T-helper 2 cell (primary cell): ENCODE measurements at places on chromosomes 2 and 18.
A peak's percentile ranks its signal among the peaks of the same experiment; 100 is the strongest.

- DNase-seq = no peak
These were observed 1605.3 kb upstream of the ACVR2A start for GRCh38 chr2:146239392-146240135.

DNA sequence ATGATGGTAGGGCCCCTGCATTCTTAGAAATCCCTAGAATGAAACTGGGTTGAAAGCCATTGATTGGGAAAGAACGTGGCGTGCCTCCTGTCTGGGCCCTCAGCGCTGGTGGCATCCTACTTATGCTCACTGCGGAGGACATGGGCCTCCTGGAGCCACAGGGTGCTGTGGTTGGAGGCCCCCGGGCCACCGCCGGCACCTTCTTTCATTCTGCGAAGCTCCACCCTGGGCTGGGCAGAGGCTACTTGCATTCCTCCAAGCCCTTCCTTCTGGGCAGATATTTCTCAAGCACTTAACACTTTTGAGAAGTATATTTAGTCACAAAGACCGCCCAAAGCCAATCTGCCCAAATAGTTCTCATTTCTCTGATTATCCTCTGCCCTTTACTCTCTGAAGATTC lies 311.9 kb downstream of the MYCN start:
- no peak for DNase-seq

GRCh38 chr2:61426267-61426897 lies 44.5 kb downstream of the USP34 start:
- DNase-seq = peak; percentile 52

GRCh38 chr2:6872394-6872793 lies 5.2 kb upstream of the RSAD2 start:
- no peak for DNase-seq

DNA sequence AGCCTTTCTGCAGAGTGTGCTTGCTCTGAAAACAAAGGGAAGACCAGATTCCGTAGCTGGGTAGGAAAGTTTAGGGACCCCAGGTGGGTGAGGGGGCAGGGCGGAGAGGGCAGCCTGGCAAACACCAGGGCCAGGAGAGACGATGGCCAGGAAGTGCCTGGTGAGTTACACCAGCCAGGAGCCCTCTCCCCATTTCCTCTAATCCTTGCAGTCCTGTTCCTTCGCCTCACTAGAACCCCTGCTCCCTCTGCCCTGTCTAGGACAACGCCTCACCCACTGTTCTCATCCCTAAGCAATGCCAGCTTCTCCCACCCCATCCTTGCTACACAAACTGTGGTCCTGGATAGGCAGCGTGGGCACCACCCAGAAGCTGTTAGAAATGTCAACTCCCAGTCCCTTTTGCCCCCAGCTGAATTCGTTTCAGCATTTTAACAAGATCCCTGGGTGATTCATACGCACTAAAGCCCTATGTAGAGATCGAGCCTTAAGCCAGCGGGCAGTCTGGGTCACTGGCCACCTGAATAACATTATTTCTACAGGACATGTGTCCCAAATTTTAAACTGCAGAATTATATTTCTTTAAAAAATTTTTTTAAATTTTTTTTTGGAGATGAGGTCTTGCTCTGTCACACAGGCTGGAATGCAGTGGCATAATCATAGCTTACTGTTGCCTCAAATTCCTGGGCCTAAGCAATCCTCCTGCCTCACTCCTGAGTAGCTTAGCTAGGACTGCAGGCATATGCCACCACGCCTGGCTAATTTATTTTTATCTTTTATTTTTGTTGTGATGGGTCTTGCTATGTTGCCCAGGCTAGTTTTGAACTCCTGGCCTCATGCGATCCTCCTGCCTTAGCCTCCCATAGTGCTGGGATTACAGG lies 10.9 kb downstream of the WIPF1 start:
- DNase-seq = no peak

GRCh38 chr18:62745089-62745751 lies 29.9 kb downstream of the PHLPP1 start:
- DNase-seq = no peak

DNA sequence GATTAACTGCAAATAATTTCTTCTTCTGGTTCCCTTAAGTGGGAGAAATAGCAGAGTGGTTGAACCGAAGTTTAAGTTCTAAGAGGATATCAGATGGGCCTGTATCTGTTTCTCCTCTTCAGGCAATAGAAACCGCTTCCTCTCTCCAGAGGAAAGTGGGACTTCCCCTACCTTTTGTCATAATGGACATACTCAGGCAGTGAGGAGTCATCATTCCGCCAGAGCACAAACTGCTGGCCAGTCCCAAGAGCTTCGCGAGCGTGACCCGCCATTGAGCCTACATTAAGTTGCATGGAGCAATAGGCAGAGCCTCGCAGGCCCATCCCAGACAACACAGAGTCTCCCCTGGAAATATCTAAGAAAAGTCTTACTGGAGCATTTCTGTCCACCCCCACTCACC lies 158.9 kb downstream of the LDLRAD4 start:
- no peak for DNase-seq

GRCh38 chr18:22791310-22791610 lies 141.9 kb upstream of the RBBP8 start:
- no peak for DNase-seq

GRCh38 chr18:75504469-75504868 lies 77.0 kb upstream of the SMIM21 start:
- DNase-seq = no peak

- DNase-seq = no peak
These were observed 148.7 kb downstream of the CABLES1 start for GRCh38 chr18:23283916-23284430.

DNA sequence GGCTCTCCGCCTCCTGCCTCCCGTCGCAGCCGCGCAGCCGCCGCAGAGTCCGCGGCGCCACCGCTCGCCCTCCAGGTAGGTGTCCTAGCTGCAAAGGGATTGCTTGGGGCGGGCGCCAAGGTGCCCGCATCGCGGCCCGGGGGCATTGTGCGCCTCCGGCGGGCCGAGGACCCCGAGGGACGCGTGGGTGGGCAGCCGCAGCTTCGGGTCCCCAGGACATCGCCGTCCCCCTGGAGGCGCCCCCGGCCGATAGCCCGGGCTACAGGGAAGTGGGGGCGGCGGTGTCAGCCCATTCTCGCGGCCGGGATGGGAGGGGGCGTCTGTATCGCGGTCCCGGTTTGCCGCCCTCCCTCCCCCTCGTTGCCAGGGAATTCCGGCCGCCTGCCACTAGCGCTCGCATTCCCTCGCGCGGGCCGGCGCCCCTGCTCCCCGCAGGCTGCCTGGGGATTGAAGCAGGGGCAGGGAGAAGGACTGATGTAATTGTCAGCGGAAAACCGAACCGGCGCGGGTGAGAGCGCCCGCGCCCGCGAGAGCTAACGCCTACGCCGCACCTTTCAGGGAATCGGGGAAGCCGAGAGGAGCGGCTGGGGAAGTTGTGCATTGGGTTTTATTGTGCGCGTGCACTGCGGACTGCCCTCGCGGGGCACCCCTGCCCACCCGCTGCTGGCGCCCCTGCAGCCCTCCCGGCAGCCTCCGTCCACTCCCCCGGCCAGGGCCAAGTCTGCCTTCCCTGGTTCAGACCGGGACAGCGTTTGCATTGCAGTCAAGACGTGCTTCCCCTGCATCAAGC lies 483 bp downstream of the OSBPL6 start:
- no peak for DNase-seq

- DNase-seq = no peak
These were observed 293.9 kb downstream of the KIAA1328 start for GRCh38 chr18:37122877-37123276.

DNA sequence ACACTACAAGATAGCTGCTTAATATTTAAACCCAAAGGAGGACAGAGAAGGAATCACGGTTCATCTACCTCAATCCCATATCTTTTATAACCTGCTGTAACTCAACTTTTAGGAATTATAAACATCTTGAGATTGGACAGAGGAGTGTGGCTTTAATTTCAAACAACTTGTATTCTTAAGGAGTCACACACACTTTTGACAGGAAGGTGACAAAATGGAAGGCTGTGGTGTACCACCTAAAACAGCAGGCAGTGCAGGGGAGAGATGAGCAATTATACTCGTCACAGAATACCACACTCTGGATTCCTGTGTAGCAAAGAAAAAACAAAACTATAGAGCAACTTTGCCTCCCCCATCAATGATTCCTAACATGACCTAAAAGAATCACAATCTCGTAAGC lies 194.8 kb downstream of the ZEB2 start:
- DNase-seq = no peak

- DNase-seq = no peak
These were observed 58.3 kb upstream of the MAPRE3 start for GRCh38 chr2:26911911-26912861.

- DNase-seq = no peak
These were observed 55.9 kb downstream of the ZRANB3 start for GRCh38 chr2:135475128-135475527.
